ENCODE measurements at places on chromosomes 7 and 10. TPM values are rescaled to one million over a fixed set of nuclear protein-coding genes. Genes with fewer than 3 reads are reported as not detected.

DNA sequence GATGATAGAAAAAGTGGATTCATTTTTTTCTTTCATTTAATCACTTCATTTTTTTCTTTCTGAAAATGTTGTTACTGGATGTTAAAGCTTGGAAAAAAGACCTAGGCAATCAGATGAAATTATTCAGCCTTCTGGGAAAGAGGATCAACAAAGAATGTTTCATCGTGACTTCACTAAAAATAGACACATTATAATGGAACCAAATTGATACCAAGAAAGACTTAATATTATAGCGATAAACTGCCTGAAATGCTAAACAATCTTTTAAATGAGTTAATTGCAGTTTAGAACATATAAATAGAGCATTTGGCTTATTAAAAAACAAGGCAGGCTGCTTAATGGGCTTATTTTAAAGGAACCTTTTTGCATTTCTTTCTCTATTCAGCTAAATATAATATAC is 25.6 kb upstream of the TMEM229A start:
- no peak for DNase-seq

DNA sequence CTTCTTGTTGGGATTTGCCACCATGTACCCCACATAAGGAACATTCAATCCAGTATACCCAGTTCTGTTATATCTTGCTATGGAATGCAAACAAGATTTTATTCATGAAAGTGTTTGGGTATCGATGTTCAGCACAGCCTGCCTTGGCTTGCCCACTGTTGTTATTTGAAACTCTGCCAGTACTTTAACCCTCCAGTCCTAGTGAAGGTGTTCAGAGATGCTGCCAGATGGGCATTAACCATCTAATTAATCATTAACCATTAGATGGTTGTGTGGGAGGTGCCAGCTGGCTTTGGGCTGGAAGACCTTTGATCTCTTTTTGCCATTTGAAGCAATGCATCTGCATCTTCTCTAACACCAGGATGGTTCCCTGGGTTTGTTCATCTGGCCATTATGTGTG is 363.0 kb downstream of the SH2D4B start:
- no peak for DNase-seq

DNA sequence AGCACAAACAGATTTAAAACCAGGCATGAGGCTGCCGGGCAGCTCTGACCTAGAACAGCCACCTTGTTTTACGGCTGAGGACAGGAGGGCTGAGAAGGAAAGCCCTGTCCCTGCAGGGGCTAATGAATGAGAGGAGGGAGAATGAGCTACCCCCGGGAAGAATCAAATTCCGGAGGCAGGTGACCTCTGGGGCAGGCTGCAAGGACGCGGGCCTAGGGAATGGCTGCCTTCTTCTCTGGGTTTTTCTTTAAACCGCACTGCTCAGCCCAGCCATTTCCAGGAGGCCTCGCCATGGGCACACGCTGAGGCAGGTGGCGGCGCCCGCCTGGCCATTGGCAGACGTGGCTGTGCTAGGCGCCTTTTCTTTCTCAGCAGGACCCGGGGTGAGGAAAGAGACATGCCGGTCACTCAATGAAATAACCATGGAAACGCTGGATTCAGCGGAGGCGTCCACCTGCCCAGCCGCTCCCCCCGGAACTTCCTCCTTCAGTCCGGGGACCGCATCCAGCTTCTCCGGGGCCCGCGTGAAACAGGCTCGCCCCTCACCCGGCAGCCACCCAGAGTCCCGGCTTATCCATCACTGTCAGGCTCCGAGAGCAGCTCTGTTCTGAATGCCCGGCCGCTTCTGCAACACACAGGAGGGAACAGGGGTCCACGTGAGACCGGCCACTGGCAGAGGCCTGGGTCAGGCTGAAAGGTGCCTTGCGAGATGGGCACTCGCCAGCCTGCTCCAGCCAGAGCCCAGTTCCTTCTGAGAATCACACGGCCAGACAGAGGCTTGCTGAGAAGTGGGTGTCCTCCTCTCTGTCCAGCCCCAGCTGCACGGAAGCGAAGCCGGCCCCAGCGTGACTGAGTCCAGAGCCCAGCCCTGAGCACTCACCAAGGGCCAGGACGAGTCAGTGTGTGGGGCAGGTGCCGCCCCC is 82.1 kb downstream of the PDGFA start:
- DNase-seq: no peak

DNA sequence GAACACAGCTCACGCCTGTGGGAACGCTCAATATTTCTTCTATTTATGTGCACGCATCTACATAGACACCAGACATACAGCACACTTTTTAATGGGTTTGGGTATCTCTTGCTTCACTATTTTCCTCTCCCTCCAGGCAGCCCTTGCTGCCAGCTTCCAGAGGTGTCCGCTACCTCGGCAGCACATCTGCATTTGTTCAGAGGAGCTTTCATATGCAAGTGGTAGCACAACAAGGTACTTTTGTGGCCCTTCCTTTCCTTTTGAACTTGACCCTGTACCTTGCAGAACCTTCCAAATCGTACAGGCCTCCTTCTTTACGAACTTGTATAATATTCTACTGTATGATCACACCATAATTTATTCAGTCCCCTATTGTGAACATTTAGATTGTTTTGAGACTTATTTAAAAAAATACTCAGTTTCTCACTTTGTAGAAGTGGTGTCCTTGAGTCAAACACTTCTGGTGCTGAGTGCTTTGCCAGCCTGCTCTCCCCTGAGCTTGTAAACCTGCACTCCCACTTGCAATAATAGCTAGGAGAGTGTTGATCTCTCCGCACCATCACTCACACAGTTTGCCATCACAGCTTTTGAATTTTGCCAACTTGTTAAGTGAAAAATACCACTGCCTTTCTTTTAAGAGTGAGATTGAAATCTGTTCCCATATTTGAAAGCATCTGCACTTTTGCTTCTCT is 106.0 kb upstream of the ZNF32 start:
- DNase-seq: no peak

The SSC4D gene
- 0.58 TPM for polyA plus RNA-seq

DNA sequence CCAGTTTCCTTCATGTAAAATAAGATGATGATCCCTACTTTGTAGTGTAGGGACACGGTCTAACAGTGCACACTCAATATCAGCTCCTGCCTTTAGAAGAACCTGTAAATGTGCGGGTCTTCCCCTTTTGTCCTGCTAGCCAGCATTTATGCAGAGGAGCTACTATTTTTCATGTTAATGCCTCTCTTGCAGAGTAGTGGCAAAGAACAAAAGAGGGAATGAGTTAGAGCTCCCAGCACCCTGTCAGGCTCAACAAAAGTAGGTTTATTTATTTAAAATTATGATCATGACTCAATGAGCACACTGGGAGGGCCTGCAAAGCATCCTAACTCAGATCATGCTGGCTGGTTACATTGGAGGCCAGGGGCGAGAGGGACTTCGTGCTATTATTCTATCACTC is 414.5 kb upstream of the COBL start:
- no peak for DNase-seq

- no peak for DNase-seq
These were observed 4.8 kb downstream of the GRIFIN start for GRCh38 chr7:2471396-2471795.

DNA sequence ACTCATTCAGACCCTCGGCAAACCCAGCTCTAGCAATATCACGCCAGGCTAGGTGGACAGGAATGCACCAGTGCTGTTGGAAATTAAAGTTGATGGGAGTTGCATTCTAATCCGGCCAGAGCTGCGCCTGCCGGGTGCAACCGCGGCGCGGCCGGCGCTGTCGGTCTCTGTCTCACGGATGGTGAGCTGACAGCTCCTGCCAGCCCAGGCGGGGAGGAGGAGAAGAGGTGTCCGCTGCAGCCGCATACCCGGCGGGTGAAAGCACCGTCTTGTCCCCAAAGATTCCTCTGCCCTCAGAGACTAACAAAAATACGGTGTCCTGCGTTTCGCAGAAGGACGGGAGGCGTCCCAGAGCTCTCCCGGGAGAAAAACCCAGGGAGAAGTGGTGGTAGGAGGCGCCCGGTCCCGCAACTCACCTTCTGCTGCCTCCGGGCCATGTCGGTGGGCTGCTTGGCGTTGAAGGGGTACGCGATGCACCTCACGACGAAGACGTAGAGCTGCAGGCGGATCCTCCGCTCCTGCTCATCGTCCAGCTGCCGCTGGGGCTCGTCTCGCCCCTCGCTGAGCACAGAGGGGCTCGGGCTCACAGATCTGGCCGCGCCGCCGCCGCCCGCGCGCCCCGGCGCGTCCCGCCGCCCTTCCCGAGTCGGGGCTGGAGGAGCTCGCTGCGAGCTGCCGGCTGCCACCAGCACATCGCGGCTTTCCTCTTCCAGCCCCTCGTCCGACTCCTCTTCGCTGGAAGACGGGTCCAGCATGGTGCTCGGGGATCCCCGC is 490 bp downstream of the CADPS2 start:
- peak; percentile 60 for DNase-seq

GRCh38 chr10:22834471-22834870 is 93.4 kb upstream of the ARMC3 start:
- DNase-seq: peak; percentile 24

DNA sequence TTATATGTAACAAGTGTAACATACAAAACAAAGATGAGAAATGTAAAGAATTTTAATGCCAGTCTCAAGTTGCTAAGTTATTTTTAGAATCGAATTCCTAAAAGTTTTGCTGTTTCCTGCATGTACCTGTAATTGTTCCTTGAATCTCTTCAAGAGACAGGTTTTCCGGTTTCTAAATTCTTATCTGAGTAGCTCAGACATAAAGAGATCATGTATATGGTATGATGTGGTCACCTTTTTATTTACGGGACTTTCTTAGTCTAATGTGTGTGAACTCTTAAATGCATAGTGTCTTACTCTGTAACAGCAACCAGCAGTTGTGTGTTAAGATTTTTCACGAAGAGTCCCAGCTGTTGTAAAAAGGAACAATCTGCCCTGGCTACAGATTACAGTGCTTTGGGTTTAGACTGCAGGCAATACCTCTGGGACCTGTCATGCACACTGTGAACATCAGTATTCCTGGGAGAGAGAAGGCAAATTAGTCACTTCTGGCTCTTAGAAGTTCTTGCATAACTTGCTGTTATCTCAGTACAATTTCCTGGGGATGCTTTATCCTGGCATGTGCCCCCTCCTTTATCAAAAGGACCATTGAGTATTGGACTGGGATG is 263.4 kb downstream of the BICC1 start:
- no peak for DNase-seq

DNA sequence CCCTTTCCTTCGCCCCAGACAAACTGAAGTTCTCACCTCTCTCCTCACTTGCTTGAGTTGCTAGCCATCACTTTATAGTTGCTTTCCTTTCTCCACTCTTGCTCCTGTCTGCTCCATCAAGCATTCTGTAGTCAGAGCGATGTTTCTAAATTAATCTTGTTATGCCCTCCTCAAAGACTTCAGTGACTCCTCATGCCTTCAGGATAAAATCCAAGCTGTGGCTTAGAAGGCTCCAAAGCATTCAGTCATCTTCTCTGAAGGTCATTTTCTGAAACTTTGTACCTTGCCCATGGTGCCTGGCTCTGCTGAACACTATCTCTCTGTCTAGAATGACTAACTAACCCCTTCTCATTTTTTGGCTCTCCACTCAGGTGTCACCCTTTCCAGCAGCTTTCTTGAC is 222.4 kb upstream of the GRB10 start:
- no peak for DNase-seq

- DNase-seq: no peak
These were observed 26.2 kb downstream of the ASB15 start for GRCh38 chr7:123627851-123628250.

DNA sequence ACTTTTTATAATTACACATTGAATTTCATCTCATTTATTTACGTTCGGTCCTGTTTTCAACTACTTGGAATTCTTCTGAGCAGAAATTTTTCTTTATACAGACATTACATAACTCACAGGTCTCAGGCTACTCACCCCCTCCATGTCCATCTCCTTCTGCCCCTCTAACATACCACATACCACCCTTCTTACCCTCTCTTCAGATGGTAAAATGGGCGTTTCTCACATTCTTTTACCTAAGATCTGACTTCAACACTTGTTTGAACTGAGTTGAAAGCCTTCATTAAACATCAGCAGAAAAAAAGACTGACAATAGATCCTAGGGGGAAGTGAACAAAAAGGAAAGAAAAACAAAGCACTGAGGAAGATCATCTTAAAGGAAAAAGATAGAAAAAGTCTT is 309.7 kb downstream of the CTNNA3 start:
- no peak for DNase-seq

GRCh38 chr7:34117573-34117972 is 212.2 kb downstream of the BMPER start:
- DNase-seq: no peak

The PARP12 gene
- polyA plus RNA-seq: 150 TPM

The SLC13A4 gene
- polyA plus RNA-seq: not detected

The DNMBP gene
- polyA plus RNA-seq: 21.8 TPM

DNA sequence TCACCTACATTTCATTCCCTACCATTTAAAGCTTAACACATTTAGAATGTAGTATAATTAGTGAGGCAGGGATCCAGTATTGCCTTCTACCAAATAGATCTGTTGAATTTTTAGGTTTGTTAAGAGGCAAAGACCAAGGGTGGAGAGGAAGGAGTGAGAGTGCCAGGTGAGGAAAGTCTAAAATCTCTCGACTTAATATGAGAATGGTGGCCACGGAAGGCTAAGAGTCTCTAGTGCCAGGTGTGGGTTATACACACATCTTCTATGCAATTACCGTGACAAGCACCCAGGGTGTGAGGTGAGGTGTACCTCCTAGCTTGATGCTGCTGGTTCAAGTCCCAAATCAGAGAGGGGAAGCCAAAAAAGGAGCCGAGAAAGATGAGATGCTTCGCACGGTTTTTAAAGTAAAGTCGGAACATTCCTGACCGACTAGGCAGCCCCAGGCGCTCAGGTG is 439 bp downstream of the IQUB start:
- no peak for DNase-seq

DNA sequence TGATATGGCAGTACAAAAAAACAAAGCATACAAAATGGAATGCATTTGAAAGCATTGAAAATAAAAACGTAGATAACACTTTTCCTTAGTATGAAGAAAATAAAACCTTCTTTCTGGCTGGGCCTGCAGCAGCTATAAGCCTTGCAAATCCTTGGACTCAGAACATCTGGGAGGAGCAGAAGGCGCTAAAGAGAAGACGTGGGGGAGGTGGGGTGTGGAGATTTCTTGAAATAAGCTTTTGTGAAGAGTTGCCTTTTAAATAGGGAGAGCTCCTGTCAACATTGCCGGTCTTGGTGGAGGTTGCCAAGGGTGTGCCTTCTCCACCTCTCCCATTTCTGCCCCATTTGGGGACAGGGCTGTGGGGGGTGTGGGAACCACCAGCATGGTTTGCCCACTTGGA is 128.7 kb downstream of the TMEM178B start:
- DNase-seq: no peak

DNA sequence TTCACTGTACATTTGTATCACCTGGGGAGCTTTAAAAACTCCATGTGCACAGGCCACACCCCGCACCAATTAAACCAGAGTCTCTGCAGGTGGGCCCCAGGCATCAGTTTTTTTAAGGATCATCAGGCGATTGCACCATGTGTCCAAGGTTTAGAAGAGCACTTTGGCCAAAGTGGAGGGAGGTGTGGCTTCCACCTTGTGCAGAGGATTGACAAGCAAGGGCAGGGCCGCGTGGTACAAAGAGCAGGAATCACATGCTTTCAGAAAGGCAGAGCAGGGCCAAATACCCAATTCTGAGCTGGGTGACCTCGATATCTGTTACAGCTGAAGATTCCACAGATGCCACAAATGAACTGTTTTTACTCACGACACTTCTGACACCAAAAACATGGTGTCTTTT is 52.4 kb downstream of the NOC3L start:
- peak; percentile 83 for DNase-seq

The VSTM4 gene
- polyA plus RNA-seq: not detected

All from small intestine (tissue), 16 donors.